Tibial nerve (tissue), 4 donors: ENCODE measurements at places on chromosomes 2 and 18. TPM values are rescaled to one million over a fixed set of nuclear protein-coding genes. Genes with fewer than 3 reads are reported as not detected.

GRCh38 chr2:129499747-129500146, 479.7 kb upstream of the RAB6C start:
- no peak for DNase-seq

DNA sequence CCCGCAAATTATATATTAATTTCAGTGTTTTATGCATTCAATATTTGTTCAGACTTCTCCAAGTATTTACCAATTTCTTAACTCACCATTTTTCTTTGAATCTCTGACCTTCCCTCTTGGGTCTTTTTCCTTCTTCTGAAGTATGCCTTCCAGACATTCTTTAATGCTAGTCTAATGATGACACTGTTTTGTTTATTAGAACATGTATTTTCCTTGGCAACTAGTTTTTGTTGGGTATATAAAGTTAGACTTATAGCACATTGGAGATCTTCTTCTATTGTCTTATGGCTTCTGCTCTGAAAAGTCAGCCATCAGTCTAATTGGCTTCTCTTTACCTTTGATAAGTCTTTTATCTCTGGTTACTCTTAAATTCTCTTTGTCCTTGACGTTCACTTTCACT, 423.2 kb upstream of the NRP2 start:
- DNase-seq: no peak

GKN2 gene
- not detected for total RNA-seq

GRCh38 chr2:204452464-204453023, 92.7 kb upstream of the PARD3B start:
- no peak for DNase-seq

NOP58 gene
- total RNA-seq: 52.9 TPM

DNA sequence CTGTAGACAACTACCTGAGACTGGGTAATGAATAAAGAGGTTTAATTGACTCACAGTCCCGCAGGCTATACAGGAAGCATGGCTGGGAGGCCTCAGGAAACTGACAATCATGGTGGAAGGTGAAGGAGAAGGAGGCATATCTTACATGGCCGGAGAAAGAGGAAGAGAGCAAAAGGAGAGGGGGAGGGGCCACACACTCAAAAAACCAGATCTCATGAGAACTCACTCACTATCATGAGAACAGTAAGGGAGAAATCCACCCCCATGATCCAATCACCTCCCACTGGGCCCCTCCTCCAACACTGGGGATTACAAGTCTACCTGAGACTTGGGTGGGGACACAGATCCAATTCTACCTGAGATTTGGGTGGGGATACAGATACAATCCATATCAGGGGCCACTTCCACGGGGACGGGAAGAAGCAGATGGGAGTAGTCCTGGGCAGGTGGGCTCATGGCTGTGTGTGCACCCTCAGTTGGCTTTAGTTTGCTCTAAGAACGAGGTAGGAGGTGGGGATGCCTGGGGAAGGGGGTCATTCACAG, 9.9 kb downstream of the MAB21L4 start:
- DNase-seq: no peak

DNA sequence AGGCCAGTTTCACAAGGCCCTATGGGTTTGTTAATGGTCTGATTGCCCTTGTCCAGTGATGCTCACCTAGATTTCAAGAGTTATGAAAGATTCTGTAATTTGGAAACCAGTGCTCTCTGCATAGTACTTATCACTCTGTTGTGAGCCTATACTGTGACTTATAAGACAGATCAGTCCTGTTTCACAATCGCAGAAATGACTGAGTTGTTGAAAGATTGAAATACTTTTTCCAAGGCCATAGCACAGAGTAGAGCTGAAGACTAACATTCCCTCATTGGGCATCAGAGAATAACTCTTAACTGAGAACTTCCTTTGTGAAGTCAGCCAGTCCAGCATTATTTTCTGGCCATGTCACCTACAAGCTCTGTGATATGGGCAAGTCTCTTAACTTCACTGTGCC, 44.0 kb downstream of the CCDC85A start:
- DNase-seq: no peak
